Uterus (tissue), 4 donors: ENCODE measurements at places on chromosomes 4 and X.

DNA sequence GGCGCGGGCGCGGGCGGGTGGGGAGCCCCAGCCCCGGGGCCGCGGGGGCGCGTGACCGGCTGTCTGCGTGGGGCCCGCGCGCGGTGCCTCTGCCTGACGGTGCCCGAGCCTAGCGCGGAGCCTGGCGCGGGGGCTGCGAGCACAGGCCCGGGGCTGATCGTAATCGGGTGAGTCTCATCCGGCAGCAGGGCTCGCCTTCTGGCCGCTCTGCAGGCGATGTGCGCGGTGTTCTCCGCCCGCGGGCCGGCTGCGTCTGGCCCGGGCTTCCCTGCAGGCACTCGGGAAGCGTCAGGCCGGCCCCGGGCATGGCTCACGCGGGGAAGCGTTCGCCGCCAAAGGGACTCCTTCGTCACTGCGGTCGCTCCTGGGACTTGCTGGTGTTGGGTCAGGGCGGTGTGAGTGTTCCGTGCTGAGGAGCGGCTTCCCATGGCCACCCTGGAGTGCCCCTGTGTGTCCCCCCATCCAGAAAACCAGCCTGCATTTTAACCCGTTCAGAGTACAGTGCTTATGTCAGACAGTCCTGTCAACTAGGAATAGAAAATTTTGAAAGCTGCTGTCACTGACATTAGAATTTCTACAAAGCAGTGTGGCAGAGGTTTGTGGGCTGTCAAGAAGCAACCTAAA lies 40.6 kb downstream of the FAM149A start:
- peak; percentile 50 for DNase-seq

GRCh38 chrX:5907207-5907606 lies 321.5 kb downstream of the NLGN4X start:
- DNase-seq, result no peak

GRCh38 chrX:112645774-112646173 lies 34.0 kb downstream of the LHFPL1 start:
- DNase-seq, result no peak

DNA sequence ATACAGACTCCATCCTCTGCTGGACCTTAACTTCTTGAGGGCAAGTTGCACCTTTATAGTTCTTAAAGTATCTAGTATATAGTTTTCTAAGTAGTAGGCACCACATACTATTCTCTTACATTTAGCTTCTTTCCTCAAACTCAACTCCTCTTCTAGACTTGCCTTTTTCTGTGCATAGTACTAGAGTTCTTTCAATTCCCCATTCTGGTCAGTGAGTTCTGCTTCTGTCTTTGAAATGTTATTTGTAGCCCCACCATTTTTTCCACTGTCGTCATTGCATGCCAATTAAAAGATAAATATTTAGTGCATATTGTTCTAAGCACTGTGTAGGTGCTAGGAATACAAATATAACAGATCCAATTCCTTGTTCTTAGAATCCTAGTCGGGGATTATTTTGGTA lies 31.6 kb downstream of the CDKL5 start:
- no peak for DNase-seq

GRCh38 chrX:68193786-68194185 lies 239.5 kb downstream of the OPHN1 start:
- no peak for DNase-seq

GRCh38 chr4:131309628-131310027 lies 1839.5 kb upstream of the PCDH10 start:
- DNase-seq, result no peak

GRCh38 chr4:105122350-105122749 lies 24.3 kb upstream of the TET2 start:
- no peak for DNase-seq
